Activated CD4-positive, alpha-beta T cell treated with anti-CD3 and anti-CD28 coated beads, Interleukin-2, amount 50 U/mL, for 24 hours (primary cell): ENCODE measurements at places on chromosomes 4 and X.

DNA sequence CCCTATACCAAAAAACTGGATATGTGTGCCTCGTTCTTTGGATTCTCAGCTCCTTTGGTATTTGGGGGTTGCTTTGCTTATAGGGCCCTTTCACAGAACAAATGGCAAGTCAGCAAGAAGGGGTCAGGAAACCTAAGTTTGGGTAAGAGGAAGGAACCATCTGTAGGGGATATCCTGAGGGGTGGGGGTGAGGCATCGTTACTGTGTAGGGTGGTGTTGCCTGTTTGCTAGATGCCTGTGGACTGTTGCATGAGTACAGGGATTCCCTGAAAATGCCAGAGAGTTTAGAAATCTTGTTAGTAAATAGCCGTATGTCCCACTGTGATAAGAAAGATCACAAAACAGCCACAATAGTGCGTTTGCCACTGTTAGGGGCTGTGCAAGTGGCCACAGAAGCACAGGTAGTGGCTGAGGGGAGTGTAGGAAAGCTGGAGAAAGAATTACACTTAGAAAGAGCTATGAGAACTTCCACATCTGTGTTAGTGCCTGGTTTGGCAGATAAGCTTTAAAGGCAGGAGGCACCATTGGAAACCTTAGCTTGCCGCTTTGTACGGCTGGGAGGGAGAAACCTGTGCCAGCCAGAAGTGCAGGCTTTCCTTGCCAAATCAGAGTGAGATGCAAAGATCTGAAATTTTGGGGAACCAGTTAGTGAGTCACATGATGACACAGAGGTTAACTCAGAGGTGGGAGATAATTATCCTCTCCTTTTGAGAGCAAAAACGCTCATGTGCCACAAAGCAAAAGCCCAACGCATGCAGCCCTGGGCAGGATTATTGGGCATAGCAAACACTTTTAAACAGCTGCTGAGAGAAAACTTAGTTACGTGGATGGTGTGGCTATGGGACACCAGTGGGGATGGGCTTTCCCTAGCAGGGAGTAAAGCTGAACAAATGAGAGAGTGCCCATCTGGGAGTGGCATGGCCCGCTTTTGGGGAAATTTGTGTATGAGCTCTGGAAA lies 343.7 kb downstream of the ARAP2 start:
- no peak for DNase-seq

- DNase-seq, result no peak
Observed at GRCh38 chr4:131531087-131531486, 1618.0 kb upstream of the PCDH10 start.

- DNase-seq, result no peak
Observed at GRCh38 chrX:30153881-30154260, 61.5 kb upstream of the MAGEB2 start.

- no peak for DNase-seq
Observed at GRCh38 chr4:2786794-2787229, 6.1 kb upstream of the SH3BP2 start.

- DNase-seq, result no peak
Observed at GRCh38 chr4:47427935-47428334, 35.6 kb downstream of the COMMD8 start.

DNA sequence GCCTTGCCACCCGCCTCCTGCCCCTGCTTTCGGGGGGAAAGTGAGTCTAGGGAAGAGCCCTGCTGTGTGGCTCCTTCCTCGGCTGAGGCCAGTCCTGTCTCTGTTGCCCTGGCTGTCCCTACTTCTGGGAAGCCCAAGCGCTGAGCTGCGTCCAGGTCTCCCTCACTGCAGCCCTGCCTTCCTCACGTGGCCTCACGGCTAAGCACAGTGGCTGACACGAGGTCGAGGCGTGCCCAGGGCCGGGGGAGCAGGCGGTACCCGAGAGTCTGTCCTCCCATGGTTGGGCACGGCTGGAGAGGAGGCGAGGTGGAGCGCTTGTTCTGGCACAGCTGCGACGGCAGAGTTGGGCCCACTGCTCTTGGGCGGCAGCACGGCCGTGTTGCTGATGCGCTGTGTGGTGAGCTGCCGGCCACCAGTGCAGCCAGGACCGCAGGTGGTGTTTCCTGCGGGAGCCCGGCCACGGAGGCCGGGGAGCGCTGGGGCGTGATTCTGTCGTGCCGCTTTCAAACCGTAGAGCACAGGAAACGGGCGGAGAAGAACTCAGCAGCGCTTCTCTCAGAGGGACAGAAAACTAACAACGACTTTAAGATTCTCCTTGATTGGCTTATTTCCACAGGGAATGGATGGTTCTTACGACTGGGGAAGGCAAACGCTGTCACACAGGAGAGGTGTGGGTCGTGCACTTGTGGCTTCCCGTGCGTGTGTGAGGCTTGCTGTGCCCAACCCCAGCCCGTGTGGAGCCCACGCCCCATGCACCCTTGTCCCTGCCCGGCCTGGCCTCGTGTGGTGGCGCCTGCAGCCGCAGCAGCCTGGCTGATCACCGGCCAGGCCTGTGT lies 21.3 kb downstream of the MAEA start:
- no peak for DNase-seq

- peak; percentile 32 for DNase-seq
Observed at GRCh38 chr4:121154103-121154515, 10.0 kb downstream of the TNIP3 start.

- no peak for DNase-seq
Observed at GRCh38 chr4:24568425-24568824, 15.9 kb downstream of the DHX15 start.

- no peak for DNase-seq
Observed at GRCh38 chr4:31783311-31783710, 1063.1 kb downstream of the PCDH7 start.

DNA sequence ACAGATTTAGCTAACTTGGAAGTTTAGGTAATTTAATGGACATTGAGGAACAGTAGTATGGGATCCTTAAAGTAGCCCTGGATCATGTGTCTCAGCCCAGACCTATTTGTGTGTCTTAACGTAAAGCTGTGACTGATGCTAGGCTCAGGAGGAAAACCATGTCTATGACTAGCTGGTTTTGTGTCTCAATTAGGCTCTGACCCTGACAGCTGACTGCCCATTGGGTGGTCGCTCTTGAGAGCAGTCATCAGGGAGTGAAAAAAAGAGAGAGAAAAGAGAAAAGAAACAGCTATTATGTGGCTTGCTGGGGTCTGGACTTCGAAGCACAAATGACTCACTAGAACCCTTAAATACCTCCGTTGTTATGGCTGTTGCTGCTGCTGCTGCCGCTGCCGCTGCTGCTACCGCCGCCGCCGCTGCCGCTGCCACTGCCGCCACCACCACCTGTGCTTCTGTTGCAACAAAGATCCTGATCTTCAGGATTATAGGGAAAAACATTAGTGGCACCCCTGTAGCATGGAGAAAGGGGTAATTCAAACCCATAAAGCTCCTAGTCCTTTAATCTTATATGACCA lies 70.7 kb downstream of the GSPT2 start:
- DNase-seq, result no peak

DNA sequence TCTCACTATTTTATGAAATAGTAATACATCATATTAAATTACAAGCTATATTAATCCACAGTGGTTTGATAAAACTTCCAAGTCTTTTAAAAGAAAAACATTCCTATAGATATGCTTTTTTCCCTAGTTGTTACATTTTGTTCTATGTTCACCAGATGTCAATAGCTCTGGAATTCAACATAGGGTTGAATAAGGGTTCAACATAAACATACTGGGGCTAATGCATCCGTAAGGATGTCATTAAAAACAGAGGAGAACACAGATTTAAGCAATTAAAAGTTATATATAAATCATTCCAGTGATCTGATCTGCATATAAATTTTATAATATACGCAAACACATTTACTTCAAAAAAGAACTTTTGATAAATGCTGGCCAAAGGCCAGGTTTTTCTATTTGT lies 32.5 kb downstream of the SULT1B1 start:
- DNase-seq, result no peak

- DNase-seq, result no peak
Observed at GRCh38 chr4:185883591-185883990, 71.6 kb upstream of the SORBS2 start.

DNA sequence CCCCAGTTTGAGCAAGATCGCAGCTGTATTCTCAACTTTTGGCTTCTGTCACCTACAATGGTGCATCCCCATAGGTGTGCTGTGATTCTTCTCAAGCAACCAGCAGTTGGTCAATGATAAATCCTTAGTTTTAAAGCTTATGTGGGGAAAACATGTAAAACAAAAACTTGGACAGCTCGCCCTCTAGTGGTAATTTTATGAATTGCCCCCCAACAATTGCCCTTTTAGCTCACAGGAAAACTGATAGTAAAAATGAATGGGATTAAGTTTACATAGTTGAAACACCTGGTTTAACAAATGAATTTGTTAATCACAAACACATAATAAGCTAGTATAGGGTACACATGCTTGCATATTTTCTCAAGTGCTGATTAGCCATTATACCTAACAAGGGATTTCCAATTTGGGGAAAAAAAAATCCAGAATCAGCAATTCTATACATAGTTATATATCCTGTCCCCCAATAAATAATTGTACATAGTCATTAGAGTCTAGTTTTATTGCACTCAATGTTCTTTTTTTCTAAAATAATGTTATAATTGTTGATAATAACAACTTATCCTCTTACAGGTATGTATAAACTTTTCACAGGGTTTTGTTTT lies 30.1 kb downstream of the TEX13A start:
- no peak for DNase-seq

DNA sequence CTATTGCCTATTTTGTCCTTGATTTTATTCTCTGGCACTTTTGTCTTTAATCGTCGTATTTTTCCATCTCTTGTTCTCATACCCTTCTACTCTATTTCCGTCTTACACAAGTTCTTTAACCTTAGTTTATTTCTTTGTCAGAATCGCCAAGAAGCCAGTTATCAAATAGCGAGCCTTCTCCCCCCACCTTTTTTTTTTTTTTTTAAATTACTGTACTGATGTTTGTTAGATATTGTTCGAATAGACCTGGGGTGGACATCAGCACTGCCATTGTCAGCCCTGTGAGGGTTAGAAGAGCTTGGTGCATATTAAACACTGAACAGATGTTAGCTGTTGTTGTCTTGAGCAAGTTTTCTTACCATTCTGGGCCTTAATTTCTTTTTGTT lies 1.2 kb downstream of the SPCS3 start:
- DNase-seq, result no peak

- no peak for DNase-seq
Observed at GRCh38 chrX:38117485-38117884, 103.2 kb downstream of the SRPX start.

GRCh38 chr4:7359400-7360062 lies 75.2 kb downstream of the PSAPL1 start:
- no peak for DNase-seq

DNA sequence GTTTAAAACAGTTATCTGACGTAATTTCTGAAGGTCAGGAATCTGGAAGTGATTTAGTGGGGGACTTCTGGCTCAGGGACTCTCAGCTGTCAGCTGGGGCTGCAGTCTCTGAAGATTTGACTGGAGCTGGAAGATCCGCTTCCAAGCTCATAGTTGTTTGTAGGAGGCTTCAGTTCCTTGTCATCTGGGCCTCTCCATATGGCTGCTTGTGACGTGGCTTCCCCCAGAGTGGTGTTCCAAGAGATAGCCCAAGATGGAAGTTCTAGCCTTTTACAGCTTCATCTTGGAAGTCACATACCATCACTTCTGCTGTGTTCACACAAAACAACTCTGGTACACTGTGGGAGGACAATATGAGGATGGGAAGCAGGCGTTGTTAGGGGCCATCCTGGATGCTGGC lies 2.1 kb downstream of the MPC1L start:
- no peak for DNase-seq

DNA sequence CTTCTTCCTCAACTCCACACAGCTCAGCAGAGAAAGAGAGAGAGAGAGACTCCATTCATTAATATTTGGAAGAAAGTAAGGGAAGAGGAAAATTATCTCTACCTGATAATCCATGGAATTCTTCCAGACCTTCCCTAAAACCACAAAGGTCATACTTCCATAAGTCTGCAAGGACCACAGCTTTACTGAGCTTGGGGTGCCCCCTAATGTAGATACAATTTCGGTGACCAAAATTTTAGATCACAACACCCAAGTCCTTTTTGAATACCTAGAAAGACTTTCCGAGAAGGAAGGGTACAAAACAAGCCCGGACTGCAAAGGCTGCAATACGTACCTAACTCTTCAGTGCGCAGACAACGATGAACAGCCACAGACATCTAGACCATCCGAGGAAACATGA lies 523.9 kb downstream of the GLUD2 start:
- DNase-seq, result no peak

- no peak for DNase-seq
Observed at GRCh38 chrX:105972690-105973386, 65.7 kb downstream of the SERPINA7 start.

GRCh38 chr4:54099287-54099747 lies 646 bp upstream of the GSX2 start:
- DNase-seq, result no peak

DNA sequence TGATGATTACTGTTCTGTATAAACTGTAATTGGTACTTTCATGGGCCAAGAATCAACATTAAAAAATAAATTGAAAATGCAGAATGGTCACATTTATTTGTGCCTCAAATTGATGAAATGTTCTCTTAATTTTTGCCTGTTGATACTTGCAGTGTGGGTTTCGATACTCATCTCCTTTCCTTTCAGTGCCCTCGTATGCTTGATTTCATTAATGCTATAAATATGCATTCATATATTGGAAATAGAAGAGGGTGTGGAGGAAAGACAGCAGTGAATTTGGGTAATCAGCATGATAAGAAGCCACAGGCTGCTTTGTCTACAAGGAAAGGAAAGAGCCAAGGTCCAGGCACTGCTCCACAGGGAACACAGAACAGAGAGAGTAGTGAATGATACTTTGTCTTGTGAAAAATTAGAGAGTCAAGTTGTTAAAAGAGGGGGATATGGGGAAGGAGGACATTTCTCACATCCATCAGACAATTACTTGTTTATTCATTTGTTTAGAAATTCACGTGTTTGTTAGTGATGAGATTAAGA lies 1.0 kb upstream of the DDX60 start:
- DNase-seq, result no peak

GRCh38 chr4:151287409-151287808 lies 10.4 kb downstream of the PRSS48 start:
- DNase-seq, result no peak

GRCh38 chr4:10020106-10020505 lies 1.2 kb downstream of the SLC2A9 start:
- no peak for DNase-seq

GRCh38 chr4:151702256-151702655 lies 58.6 kb downstream of the GATB start:
- DNase-seq, result no peak

DNA sequence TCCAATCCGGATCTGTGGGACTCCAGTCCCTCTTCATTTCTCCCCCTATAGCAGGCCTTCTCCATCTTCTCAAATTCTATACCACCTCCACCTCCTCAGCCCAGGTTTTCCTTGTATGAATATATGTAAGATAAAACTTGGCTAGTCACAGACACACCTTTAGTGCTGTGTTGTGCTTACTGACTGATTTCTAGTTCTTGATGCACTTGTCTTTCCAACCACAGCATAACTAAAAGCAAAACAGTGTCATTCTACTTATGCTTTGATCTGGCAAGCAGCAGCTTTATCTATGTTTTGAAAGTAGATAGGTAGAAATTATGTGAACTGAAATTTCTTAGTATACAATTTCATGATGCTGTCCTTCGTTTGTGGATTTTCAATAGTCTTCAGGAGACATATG lies 47.5 kb downstream of the CCNI start:
- DNase-seq, result peak; percentile 18

GRCh38 chr4:153904011-153904410 lies 115.1 kb upstream of the SFRP2 start:
- no peak for DNase-seq
